ENCODE measurements at places on chromosomes 6 and 20.

GRCh38 chr6:43464337-43464736 lies 9.0 kb upstream of the DLK2 start:
- DNase-seq, result no peak

DNA sequence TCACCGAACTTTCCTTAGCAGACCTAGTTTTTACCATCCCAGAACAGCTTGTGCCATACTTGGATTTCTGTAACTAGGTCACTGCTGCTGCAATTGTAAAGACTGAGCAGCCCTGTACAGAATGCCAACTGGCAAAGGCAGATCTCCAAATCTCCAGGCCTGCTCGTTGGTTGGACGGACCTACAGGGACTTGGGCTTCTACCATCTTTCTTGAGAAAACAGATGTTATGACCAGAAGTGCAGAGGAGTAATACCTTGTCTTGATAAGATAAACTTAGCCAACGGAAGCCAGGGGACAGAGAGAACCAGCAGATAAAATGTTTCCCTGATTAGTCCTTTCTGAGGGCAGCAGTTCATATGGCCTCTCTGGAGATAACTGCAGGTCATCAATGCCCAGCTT lies 304.1 kb downstream of the RFPL4B start:
- DNase-seq, result peak; percentile 40

DNA sequence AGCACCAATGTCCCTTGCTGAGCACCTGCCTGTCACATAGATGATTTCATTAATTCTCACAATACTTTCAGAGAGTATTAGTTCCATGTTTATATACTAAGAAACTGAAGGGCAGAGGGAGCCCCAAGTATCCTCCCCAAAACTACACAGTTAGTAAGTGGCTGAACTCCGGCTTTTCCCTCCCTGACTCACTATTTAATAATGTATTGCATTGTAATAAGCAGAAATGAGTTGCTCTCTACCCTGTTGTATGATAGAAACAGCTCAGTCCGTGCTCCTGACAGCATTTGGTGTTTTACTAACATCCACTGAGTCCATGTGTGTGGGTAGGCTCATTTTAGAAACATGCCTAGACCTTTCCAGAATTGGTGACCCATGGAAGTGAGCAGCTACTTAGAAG lies 76.8 kb downstream of the OLIG3 start:
- no peak for DNase-seq

DNA sequence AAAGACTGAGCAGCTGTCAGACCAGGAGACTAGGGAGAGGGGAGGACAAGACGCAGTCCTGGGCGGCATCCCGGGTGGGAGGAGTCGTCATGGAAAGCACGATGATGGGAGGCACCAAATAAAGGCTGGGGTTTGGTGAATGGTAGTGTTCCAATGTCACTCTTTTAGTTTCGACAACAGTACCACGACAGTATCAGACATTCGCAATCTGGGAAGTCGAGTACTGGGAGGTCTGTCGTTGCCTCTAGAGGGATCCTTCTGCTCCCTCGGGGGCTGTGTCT lies 32.1 kb downstream of the PSMG4 start:
- DNase-seq, result no peak

DNA sequence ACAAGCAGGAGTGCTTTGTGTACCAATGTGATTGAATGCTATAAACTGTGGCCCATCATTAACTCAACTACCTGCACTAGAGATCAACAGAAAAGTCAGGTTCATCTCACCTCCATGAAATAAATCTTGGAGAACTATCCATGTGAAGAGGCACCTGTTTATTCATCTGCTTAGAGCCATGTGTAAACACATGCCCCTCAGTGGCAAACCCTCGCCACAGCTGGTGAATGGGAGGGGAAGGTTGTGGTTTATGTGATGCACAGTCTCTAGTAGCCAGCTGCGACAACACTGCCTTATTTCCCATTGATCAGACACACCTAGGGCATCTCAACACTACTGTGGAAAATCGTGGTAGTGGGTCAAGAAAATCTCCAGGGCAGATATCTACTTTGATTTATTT lies 640.2 kb downstream of the PTPRT start:
- no peak for DNase-seq

GRCh38 chr20:41232973-41233926 lies 84.3 kb downstream of the ZHX3 start:
- no peak for DNase-seq

GRCh38 chr6:22068561-22069305 lies 228.1 kb downstream of the PRL start:
- DNase-seq, result no peak

DNA sequence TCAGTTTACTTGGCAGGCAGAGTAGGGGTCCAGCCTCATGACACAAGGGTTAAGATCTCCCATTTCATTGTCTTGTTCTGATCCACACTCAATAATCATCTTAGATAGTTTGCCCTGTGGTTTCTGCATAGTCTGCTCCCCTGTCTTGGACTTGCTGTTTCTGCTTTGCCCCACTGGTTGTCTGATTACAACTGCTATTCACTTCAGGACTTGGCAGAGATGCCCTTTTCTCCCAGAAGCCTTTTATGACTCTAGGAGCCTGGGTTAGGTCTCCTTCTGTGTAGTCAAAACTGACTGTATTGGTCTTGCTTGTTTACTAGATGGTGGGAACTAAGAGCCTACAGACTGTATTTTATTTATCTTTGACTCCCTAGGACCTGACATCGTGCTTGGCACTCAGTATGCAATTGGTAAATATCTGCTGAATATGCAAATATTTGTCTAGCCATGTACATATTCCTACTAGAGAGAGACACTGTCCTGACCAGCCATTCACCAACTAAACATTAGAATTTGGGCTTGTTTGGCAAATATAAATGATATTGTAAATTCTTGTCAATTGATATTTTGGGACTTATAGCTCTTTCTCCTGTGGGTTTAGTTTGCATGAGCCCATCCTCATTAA lies 165.9 kb upstream of the KCNK16 start:
- no peak for DNase-seq
